ENCODE measurements at places on chromosomes 6 and 20.
A peak's percentile ranks its signal among the peaks of the same experiment; 100 is the strongest.

DNA sequence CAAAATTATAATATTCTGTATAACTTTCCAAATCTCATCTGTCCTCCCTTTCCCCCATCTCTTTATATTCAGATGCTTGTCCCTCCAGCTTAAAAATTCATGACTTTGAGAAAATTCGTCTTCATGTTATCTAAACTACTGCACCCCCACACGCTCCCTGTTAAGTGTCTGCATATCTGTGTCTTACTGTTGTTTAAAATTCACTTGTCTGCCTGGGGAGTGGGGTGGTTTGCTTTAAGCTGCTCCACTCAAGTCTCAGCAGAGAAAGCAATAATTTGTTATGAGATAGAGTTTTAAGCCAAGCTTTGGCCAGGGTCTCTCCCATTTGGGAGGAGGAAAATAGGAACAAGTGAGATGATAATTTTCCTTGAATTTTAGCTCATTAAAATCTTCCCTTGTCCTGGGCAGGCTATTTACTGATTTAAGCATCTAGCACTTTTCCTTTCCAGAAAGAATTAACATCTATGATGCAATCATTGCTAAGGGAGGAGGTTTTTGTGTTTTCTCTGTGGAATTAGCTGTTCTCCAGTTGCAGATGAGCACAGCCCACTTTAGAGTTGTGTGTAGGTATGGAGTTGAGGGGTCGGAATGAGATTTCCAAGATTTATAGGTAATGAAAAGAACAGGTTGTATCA lies 36.8 kb downstream of the MTHFD1L start:
- no peak for DNase-seq

- DNase-seq: no peak
Observed at GRCh38 chr6:142697922-142698321, 247.1 kb downstream of the HIVEP2 start.

GRCh38 chr6:52995913-52996645 lies 995 bp upstream of the GSTA4 start:
- DNase-seq: peak; percentile 16

- no peak for DNase-seq
Observed at GRCh38 chr20:10671221-10671918, 2.4 kb downstream of the JAG1 start.

- no peak for DNase-seq
Observed at GRCh38 chr6:95998133-95998532, 17.6 kb upstream of the FUT9 start.

GRCh38 chr6:12637960-12638641 lies 78.5 kb upstream of the PHACTR1 start:
- DNase-seq: peak; percentile 11
